Stimulated activated CD4-positive, alpha-beta T cell treated with anti-CD3 and anti-CD28 coated beads, Interleukin-15, amount 100 ng/mL, for 1 hour (primary cell): ENCODE measurements at places on chromosomes 7 and 10.

GRCh38 chr7:121267612-121268011 lies 61.2 kb upstream of the WNT16 start:
- DNase-seq = no peak

DNA sequence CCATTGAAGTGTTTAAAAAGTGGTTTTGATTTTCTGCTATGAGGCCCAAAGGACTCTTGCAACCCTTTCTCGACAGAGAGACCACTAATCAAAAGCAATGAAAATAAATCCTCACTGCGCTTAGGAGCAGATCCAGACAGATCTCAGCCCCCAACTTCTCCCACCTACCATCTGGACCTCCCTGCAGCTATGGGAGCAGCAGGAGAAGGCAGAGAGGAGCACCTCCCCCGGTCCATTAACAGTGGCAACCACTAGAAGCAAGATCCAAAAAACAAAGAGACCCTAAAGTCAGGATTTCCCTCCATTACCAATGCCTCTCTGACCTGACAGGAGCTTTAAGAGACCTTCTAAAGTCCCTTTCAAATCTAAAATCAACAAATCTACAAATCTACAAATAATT lies 99.0 kb upstream of the LSM8 start:
- DNase-seq = no peak

GRCh38 chr7:69398986-69399385 lies 199.3 kb upstream of the AUTS2 start:
- DNase-seq = no peak

GRCh38 chr10:80611481-80612185 lies 73.9 kb downstream of the SH2D4B start:
- no peak for DNase-seq

GRCh38 chr10:107418085-107418806 lies 253.7 kb upstream of the SORCS1 start:
- no peak for DNase-seq

DNA sequence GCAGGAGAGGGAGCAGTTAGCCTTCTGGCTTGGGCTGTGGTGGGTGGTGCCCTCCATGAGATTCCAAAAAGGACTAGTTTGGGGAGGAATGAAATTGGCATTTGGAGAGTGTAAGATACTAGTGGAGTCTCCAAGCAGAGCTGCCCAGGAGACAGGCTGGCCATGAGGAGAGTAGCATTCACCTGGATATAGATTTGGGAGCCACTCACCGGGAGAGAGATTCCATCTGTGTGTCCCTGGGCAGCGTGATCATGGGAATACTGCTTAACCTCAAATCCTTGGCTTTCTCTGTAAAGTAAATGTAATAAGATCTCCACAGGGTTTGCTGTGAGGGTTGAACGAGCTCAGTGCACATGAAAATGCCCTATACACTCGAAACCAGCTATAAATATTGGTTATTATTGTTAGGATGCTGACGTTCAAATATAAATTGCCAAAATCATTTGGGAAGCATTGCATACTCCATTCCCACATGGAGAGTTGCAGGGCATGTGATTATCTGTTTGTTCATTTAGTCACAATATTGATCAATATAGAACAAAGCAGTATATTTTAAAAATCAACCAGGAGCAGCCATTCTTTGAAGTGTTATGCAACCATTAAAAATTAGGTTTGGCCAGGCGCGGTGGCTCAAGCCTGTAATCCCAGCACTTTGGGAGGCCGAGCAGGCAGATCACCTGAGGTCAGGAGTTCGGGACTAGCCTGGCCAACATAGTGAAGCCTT lies 143.7 kb downstream of the CUX1 start:
- DNase-seq = no peak

GRCh38 chr7:92075455-92076158 lies 58.7 kb downstream of the CYP51A1 start:
- no peak for DNase-seq

DNA sequence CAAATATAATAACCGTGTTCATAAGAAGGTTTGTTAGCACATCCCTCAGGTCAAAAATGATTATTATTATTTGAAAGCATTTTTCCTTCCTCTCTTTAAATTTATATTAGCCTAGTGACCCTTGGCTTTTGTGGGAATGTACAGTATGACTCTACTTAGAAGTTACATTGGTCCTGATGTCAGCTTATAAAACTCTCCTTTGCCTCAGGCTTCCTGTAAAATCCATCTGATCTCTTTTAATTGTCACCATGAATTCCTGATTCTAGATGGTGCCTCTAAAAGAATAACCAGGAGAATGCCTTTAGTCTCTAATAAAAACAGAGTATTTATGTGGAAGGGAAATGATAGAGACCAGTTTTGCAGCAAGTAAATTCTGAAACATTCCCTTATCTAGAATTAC lies 1134.4 kb downstream of the XPNPEP1 start:
- no peak for DNase-seq

- DNase-seq = no peak
Observed at GRCh38 chr7:115229401-115230105, 307.7 kb downstream of the MDFIC start.

- DNase-seq = no peak
Observed at GRCh38 chr7:8422177-8422576, 11.2 kb upstream of the NXPH1 start.

DNA sequence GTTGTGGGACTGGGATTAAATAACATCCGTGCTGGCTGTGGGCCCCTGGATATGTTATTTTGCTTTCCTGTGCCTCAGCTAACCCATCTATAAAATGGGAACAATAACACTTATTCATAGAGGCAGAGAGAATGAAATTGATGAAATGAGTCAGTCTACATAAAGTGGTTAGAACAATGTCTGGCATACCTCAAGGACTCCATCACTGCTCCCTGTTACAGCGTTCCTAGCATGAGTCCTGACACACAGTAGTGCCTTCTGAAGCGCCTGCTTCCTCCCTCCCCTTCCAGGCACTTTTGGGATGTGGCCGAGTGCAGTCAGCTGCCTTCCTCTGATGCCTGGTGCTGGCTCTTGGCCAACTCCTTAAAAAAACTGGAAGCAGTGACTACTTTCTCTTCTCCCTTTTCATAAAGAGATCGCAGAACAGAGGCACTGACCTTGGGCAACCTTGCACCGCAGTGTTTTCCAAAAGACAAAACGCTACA lies 108.4 kb upstream of the ZMIZ1 start:
- DNase-seq = no peak

DNA sequence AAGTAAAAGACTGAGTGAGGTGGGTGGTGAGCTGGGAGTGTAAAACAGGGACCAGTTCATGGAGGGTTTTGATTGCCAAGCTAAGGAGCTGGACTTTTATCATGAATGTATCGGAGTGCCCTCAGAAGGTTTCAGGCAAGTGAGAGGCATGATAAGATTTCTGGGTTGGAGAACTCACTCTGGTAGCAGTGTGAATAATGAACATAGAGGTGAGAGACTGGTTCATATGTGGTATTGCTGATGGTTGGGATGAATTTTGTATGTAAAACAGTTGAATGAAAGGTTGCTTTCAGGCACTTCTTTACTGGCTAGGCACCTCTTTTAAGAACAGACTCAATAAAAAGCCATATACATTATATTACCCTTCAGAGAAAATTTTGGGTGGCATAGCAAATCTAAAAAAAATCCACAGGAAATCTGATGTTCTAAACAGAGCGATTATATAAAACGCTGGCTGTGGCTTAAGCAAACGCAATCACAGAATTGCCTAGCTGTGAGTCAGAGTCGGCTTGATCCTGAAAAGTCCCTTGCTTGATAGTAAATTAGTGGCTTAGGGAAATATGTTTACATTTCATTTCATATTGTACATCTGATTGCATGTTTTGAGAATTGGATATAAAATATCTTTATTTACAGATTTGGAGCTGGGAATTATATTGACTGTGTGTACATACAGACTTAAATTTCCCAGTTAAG lies 92.9 kb upstream of the HDAC9 start:
- no peak for DNase-seq

GRCh38 chr7:29865526-29865925 lies 59.2 kb downstream of the WIPF3 start:
- DNase-seq = no peak

DNA sequence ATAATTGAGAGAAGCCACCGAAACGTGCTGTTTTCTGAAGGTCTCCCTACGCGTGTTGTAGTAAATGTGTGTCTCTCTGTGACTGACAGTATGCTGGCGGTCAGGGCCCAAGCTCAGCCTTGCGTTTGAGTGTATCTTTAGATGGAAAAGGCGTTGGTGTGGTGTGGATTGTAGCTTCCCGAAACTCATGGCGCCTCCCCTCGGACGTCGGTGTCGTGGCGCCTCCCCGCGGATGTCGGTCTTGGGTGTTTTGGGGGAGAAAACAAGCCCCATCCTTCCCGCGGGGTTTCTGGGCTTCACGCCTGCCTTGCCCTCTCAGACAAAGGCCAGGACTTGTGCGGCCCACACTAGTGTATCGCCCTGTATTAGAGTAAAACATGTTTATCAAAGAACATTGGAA lies 12.8 kb downstream of the SUN1 start:
- DNase-seq = no peak

DNA sequence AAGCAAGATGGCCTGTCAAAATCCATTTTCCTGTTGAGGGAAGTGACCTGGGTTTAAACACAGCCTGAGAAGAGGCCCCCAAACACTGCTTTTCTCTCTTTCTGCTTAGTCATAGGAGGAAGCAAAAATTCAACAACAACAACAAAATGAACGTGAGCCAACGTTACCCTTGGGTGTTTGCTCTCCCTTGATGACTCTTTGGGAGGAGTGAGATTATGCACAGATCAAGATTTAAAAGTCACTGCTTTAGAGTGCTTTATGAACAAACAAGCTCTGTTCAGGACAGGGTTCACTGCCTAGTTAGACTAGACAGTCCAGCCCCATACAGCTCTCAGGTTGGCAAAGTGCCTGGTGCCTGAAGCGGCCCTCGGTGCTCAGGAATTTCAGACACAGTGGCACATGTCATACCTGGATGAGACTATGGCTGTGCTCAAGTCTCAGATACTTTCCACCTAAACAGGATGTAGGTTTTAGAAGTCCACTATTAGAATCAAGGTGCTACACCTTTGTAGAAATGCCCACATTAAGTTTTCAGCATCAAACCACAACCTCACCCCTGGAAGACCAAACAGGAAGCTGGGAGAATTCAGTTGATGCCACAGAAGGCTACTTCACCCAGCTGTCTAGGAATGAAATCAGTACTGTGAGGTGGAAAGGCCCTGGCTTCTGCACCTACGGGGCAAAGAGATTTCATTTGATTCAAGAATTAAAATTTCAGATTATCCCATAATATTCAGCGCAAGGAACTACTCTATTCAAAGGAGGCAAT lies 38.7 kb downstream of the DENND11 start:
- DNase-seq = no peak
